ENCODE measurements at places on chromosomes 7 and 10.
A peak's percentile ranks its signal among the peaks of the same experiment; 100 is the strongest.

DNA sequence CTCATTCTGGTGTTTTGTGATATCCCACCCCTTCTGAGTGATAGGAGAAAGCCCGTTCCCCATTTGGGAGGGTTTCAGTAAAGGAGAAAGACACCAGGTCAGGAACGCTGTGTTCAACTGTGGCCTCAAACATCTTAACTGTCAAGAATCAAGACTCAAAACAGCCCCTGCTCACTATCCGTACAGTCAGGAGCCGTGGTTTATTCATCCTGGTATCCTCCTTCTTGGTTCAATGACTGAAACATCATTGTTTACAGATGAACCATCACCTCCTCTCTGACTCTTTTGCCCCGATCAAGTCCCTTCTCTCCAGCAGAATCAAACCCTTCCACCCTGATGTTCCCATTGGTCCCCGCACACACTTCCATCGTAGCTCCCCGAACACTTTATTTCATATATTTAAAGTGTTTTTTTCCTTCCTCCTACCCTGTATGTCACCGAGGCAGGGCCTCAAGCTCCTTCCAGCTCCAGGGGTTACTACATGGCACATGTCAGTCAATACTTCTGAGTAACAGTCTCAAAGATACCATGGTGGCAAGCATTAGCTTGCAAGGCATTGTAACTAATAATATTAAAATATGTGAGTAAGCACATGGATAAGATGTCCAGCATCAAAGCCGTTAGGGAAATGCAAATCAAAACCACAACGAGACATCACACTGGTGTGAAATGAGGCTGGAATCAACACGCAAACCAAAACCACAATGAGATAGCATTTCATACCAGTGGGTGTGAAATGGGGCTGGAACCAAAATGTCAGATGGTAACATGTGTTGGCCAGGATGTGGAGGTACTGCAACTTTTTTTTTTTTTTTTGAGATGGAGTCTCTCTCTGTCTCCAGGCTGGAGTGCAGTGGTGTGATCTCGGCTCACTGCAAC is 124.7 kb upstream of the C1QL3 start:
- peak; percentile 22 for DNase-seq

- DNase-seq = no peak
Observed at GRCh38 chr10:116270771-116271592, 2.0 kb downstream of the GFRA1 start.

DNA sequence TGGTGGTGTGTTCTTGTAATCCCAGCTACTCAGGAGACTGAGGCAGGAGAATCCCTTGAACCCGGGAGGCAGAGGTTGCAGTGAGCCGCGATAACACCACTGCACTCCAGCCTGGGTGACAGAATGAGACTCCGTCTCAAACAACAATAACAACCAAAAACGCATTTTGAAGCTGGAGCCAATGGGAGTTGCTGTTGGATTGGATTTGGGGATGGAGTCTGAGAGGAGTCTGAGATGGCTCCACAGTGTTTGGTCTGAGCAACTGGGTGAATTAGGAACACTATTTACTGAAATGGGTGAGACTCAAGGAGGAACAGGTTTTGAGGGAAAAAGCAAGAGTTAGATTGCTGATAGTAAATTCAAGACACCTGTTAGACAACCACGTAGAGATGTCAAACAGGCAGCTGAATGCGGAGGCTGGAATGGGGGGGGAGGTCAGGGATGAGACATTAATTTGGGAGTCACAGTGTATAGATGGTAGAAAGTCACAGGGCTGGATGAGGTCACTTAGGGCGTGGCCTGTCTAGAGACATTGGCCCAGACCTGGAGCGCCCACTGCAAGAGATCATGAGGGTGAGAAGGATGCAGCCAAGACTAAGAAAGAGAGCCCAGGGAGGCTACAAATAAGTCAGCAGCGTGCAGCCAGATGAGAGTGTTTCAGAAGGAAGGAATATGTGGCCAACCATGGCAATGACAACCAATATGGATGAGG is 56.4 kb downstream of the CYCS start:
- no peak for DNase-seq

DNA sequence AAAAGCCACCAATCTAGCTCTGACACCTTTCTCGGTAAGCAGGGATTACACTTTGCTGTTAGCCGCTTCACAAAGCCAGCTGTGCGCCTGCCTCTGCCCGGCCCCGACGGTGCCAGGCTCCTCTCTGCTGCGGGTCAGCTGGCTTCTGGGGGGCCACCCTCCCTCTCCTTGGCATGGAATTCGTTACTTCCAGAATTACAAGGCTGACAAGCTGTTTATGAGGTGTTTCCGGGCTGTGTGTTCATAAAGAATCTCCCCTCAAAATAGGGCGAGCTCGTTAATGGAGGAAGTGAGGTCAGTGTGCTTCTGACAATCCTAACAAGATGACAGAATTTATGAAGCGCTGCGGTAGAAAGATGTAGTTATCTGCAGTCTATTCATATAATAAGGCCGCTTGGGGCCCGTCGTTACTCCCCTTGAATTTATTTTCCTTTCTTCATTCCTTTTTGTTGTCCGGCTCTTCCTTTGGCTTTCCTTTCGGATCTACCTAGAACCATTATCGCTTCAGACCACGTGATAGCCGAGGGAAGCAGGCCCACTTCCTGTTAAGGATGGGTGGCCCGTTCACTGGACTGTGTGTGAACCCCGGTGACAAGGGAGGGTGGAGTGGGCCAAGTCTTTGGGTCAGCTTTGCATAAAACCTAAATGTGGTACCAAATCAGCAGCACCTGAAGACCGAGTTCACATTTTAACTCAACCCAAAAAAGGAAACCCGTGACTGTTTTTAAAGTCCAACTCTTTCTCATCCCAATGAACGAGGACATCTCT is 273.0 kb upstream of the YAE1 start:
- DNase-seq = no peak

GRCh38 chr10:4656576-4657194 is 169.3 kb upstream of the AKR1E2 start:
- peak; percentile 29 for DNase-seq

GRCh38 chr7:106778656-106779250 is 86.3 kb upstream of the PIK3CG start:
- no peak for DNase-seq

DNA sequence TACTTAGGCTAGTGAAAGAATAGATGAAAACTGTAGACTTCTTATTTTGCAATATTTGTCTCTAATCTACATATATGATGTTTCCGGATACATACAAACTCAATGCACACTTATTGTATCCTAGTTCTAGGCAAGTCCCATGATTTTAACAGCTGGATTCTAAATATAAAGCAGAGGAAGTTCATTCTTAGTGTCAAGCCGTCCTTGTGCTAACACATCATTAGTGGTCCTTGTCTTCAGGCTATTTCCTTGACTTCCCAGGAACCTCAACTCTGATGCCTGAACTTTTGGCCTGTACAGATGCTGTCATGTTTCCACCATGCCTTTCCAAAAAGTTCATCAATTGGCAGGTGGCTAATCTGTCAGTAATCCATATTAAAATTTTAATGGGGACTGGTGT is 301.9 kb upstream of the DGKB start:
- DNase-seq = no peak

GRCh38 chr10:127349737-127350136 is 153.3 kb upstream of the INSYN2A start:
- no peak for DNase-seq

- DNase-seq = no peak
Observed at GRCh38 chr7:54260941-54261371, 281.2 kb upstream of the VSTM2A start.

DNA sequence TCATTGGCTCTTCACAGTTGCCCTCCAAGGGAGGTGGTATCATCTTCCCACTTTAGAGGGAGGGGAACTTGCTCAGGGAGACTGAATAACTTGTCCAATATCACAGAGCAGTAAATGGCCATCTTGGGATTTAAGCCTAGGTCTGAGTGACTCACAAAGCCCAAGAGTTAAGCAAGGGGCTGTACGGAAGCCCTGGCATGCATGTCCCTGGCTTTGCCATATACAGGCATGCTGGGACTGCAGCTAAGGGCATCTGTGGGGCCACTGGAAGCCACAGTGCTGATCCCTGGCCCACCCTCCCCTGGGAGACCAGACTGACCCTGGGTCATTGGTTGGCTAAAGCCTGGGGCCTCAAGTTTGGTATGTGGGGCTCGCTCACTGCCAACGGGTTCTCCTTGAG is 3.1 kb downstream of the VSIR start:
- DNase-seq = no peak

DNA sequence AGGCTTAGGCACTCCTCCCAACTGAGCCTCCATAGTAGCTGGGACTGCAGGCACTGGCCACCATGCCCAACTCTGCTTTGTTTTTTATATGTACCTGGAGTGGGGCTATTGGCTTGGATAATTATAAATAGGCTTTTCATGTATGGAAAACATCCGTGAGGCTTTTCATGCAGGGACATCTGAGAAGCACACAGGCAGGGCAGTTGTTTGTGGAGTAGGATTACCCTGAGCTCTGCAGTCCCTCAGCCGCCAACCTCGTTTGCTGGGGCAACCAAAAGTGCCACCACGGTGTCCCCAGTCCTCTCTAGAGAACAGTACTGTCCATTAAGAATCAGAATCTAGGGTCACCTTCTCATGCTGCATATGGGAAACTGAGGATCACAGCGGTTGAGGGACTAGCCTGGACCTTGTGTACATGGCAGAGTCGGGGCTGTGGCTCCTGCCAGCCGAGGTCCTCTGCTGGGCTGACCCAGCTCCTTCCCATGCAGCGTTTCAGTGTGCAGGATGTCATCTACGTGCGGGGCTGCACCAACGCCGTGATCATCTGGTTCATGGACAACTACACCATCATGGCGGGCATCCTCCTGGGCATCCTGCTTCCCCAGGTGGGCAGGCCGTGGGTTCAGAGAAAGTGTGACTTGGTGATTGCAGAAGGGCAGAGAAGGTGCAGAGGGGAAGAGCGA is 54.5 kb downstream of the TSPAN15 start:
- DNase-seq = no peak

- peak; percentile 14 for DNase-seq
Observed at GRCh38 chr10:123995461-123996131, 97.8 kb downstream of the CHST15 start.
